ENCODE measurements at places on chromosomes 3 and 15.
A peak's percentile ranks its signal among the peaks of the same experiment; 100 is the strongest.

GRCh38 chr3:114452256-114452655, 158.4 kb downstream of the TIGIT start:
- DNase-seq: no peak

- DNase-seq: no peak
These were observed 125.3 kb downstream of the IL5RA start for GRCh38 chr3:2984831-2985220.

GRCh38 chr3:108227131-108227530, 4.9 kb upstream of the IFT57 start:
- DNase-seq: no peak

- peak; percentile 35 for DNase-seq
These were observed 4.7 kb upstream of the CALML4 start for GRCh38 chr15:68209735-68210408.

DNA sequence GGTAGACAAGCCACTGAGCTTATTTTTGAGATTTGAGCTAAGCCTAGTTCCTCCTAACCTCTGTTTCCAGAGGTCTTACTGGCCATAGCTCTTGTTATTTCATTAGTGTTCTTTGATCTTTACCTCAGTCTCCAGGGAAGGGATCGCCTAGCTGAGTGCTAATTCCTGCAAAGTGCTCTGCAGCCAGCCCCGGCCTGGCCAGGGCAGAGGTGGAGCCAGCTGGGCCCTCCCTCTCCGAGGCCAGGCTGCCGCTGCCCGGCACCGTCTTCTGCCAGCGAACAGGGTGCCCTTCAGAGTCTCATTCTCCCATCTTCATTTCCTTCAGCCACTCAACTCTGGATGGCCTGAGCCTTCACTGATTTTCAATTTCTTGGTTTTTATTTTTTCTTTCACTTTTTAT, 19.7 kb downstream of the FAN1 start:
- no peak for DNase-seq

GRCh38 chr15:99042892-99043291, 35.3 kb upstream of the PGPEP1L start:
- DNase-seq: no peak

DNA sequence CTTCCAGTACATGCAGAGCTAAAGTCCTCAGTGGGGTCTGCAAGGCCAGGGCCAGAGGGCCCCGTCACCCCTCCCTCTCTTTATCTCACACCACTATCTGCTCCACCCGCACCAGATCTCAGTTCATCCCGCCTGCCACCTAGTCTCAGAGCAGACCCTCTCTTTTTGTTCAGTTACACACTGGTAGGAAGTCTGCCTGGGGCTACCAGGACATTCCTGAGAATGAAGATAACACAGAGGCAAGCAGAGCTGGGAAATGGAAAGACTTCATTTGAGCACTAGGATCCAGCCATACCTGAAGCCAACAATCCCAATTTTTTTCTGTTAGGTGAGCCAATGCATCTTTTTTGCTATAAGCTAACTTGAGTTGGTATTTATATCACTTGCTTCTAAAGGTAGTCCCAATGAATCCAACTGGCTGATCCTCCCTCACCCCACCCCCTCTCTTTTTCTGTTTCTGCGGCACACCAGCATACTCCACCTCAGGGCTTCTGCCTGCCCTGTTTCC, 24.5 kb downstream of the ATP2B2 start:
- no peak for DNase-seq

- DNase-seq: no peak
These were observed 1155.5 kb downstream of the TBL1XR1 start for GRCh38 chr3:176041812-176042211.

GRCh38 chr15:101088788-101089578, 162.9 kb downstream of the CHSY1 start:
- peak; percentile 78 for DNase-seq

- no peak for DNase-seq
These were observed 304.8 kb downstream of the LPP start for GRCh38 chr3:188458756-188459155.

DNA sequence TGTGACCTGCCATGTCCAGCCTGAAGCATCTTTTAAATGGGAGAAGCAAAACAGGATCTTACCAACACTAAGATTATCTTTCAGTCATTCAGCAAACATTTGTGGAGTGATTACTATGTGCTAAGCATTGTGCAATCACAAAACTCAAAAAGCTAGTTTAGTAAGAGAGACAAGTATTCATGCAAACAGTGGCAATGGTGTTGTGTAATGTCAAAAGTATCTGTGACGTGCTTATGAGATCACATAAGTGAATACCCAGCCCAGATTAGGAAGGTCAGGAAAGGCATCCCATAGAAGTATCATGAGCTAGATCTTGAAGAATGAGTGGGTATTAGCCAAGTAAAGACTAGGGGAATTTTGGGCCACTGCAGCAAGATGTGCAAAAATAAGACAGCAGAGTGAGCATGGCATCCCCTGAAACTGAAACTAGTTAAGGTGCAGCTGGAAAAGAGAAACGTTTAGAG, 32.1 kb downstream of the SEC62 start:
- no peak for DNase-seq

DNA sequence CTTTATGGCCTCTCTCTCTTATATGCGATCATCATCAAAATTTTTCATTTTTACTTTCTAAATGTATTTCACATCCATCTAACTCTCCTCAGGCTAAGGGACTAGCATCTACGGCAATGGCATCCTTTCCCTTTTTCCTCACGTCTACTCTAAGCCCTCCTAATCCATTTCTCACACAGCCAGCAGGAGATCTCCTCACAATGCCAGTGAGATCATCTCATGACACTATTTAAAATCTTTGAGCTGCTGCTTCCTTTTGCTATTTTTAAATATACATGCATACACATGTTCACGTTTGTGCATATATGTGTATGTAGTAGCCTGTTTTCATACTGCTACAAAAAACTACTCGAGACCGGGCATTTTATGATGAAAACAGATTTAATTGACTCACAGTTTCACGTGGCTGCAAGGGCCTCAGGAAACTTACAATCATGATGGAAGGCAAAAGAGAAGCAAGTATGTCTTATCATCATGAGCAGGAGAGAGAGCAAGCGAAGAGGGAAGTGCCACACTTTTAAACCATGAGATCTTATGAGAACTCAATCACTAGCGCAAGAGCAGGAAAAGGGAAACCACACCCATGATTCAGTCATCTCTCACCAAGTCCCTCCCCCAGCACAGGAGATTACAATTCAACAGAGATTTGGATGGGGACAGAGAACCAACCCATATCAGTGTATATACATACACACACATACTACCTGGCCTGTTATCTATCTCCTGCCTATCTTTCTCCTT, 599.2 kb upstream of the ROBO1 start:
- no peak for DNase-seq

- no peak for DNase-seq
These were observed 2.5 kb upstream of the GREM1 start for GRCh38 chr15:32715276-32715675.

DNA sequence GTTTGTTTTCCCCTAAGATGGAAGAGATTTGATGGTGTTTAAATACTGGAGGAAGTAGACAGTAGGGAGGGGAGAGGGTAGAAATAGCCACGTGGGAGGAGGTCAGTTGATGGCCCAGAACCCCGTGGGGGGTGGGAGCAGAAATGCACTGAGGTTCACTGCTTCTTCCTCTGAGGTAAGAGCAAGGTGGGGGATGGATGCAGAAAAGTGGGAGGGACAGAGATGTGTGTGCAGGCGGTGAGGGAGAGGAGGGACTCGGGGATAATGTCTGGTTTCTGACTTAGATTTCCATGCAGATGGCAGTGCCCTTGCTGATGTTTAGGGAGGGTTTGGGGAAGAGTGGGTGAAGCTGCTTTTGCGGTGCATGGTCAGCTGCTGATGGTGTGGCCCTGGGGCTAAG, 102.9 kb downstream of the ARNT2 start:
- DNase-seq: no peak

- no peak for DNase-seq
These were observed 4.0 kb upstream of the NR2F2 start for GRCh38 chr15:96326328-96327154.

GRCh38 chr3:29335438-29335837, 54.6 kb downstream of the RBMS3 start:
- no peak for DNase-seq

DNA sequence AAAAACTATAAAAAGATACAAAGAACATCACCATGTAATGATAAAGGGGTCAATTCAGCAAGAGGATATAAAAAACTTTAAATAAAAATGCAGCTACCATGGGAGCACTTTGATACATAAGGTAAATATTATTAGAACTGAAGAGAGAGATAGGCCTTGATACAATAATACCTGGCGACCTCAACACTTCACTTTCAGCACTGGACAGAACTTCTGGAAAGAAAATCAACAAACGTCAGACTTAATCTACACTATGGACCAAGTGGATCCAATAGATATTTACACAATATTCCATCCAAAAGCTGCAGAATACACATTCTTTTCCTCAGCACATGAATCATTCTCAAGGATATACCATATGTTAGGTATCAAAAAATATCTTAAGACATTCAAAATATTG, 42.0 kb downstream of the WDR49 start:
- no peak for DNase-seq

GRCh38 chr3:30198162-30198561, 408.2 kb upstream of the TGFBR2 start:
- DNase-seq: no peak

DNA sequence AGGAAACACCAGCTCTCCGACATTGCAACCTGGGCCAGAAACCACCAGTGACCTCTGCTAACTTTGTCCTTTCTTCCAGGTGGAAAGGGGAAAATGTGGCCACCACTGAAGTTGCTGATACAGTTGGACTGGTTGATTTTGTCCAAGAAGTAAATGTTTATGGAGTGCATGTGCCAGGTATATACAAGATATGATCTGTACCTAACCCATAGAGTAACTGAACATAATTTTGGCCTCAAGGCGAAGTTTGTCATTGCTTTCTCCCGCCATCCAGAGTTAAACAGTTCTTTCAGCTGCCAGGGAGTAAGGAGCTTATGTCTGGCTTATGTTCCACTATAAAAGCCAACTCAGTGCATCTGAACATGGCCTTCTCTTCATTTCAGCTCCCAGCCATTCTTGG, 36.7 kb downstream of the HDC start:
- DNase-seq: no peak

DNA sequence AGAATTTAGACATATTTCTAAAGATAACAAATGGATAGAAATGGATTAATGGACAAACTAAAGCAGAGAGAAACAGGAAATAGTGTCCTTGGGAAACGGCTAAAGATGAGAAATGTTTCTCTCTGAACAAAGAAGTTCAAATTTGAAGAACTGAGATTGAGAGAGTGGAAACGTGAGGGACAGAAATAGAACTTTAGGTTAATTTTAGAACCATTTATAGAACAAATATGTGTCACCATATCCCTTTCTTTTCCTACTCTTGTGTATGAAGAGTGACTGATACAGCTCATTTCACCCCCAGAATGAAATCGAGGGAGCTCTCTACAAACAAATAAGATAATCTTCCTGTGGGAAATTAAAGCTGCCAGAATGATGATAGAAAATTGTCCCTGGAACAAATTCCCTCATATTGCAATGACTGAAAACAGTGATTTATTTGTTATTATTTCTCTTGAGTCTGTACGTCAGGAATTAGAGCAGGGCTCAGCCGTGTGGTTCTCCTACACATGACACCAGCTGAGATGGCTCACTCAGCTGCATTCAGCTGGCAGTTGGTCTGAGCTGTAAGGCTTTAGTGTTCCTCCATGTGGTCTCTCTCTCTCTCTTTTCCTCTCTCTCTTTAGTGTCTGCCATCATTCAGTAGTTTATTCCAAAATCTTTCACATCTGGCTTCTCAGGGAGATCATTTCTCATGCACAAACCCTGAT, 46.6 kb upstream of the ARPP21 start:
- no peak for DNase-seq

- DNase-seq: no peak
These were observed 427.5 kb downstream of the PDCD6IP start for GRCh38 chr3:34225821-34226366.

DNA sequence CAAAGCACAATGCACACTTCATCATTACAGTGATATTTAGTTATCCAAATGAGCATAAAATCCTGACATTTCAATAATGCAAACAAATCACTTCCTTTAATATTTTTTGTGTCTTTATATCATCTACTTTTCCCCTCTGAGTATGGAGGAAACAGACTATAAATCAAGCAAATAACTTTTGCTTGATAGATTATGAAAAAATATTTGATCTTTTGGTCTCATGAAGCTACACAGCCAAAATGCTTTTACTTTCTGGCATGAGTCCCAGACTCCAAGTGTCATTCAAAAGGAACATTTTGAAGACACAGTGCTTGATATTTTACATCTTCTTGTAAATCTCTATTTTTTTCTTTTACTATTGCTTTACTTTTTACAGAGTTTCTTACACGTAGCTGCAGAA, 215.3 kb upstream of the ROBO1 start:
- DNase-seq: no peak

GRCh38 chr15:90004671-90005070, 3.5 kb downstream of the ZNF710 start:
- DNase-seq: peak; percentile 33

DNA sequence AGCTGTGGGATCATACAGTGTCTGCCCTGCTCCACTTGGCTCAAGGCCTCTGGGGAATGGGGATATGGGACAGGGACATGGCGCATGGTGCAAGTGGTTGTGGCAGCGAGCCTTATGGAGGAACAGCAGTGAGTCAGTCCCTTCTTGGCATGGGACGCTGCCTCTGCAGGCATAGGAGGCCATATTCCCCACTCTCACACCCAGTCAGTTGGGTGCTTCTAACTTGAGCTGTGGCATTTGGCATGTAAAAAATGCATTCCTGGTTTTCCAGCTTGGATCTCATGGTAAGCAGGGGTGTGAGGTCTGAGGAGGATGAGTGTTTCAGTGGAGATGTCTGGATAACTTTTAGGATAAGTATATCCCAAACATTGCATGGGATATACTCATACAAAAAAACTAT, 31.6 kb upstream of the UBE2Q2 start:
- no peak for DNase-seq

- no peak for DNase-seq
These were observed 19.1 kb downstream of the FAM81A start for GRCh38 chr15:59457103-59457502.

DNA sequence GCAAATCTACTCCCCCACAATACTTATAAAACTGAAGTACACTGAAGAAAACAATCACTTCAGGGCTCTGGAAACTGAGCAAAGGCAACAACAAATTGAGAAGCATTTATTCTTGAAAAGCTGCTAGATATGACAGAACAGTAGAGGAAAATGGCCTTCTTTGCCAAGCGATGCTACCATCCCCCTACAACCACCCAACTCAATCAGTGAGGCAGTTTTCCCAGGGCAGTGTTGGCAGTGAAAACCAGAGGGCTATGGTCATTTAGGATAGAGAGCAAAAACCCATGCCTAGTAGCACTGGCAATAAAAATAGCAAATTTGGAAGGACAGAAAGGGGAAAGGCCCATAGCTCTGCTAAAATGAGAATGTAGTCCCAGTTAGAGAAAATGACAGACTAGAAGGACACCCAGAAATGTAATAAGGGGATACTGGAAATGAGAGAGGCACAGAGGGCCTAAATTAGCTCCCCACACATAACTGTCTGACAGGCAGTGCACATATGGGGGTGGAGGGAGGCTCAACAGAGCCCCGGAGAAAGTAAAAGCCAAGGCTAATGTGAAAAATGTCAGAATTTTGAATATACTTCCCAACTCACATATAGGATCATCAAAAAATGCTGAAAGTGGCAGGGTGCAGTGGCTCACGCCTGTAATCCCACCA, 143.5 kb downstream of the GSK3B start:
- no peak for DNase-seq
